ENCODE measurements at places on chromosomes 13 and 19.

DNA sequence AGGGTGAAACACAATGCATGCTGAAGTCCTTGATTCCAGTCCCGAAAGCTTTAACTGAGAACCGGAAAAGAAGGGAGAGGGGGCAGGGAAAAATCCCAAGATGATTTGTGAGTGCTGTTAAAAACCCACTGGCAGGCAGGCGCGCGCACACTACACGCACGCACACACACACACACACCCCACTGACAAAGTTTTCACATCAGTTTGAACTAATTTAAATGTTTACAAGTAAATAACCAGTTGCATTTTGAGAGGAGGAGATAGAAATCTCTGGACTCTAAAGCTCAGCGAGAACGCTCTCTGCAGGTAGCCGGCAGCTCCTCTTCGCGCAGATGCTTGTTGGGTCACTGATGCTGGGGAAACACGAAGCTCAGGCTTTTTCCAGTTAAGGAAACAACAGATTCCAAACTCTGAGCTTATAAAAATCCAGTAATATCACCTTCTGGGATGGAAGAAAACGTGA, 818 bp upstream of the SLITRK1 start:
- no peak for DNase-seq

DNA sequence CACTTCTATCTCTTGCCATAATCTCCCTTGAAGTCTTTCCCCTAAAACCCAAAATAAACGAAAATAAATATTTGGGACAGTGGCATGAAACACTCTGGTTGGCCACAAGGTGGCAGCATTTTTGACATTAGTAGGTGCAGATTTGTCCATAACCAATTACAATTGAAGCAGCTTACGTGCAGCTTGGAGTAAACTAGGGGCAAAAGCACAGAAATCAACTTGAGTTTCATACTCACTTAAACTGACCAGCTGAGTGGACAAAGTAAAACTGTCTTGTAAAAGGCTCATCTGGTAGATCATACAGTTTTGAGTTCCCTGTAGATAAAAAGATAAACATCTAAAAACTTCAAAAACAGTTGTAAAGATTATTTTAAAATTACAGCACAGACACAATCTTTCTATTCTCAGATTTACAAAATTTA, 18.8 kb downstream of the PDCD5 start:
- DNase-seq: peak; percentile 57

GRCh38 chr13:33913829-33914228, 95.9 kb downstream of the RFC3 start:
- DNase-seq: no peak

GRCh38 chr19:23772675-23773063, 14.0 kb upstream of the ZNF681 start:
- DNase-seq: no peak

DNA sequence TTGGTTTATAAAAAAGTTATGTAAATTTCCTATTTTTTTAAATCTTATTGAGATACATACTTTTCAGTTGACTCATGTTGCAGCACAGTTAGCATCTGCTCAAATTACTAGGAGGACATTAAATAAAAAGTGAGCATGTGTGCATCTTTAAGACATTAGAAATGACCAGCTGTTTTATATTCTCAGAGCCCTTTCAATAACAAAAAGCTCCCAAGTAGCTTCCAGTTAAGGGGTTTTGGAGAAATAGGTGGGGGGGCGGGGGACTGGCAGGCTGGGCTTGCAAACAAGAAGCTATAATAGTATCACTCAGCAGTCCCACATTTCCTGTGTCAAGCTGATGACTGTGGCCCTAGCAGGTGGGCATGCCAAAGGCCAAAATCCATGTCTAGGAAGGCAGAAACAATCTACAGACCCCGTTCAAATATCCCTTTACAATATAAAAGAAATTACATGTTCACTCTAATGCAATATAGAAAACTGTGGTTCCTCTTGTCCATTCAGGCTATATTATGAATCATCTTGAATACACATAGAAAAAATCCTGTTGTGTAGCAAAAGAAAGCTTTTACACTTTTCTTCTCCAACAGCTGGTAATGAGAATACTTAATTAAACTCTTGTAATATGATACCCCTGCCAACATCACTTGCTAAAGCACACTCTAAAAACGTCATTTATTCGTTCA, 1713.2 kb upstream of the SLC10A2 start:
- no peak for DNase-seq

- DNase-seq: no peak
These were observed 733.5 kb upstream of the SGCG start for GRCh38 chr13:22447132-22447886.

GRCh38 chr19:8163759-8164158, 14.4 kb upstream of the FBN3 start:
- DNase-seq: no peak

DNA sequence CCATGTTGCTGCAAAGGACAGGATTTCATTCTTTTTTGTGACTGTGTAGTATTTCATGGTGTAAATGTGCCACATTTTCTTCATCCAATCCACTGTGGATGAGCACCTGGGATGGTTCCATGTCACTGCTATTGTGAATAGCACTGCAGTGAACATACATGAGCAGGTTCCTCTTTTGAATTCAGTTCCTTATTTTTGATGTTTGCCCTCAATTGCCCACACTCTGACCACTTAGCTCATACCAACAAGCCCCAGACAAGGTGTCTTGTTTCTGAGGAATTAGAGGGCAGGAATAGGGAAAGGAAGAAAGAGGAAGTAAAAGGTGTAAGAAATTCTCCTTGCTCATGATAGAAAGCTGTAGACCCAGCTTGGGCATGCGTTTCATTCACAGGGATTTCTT, 244.2 kb upstream of the ZNF507 start:
- DNase-seq: no peak

DNA sequence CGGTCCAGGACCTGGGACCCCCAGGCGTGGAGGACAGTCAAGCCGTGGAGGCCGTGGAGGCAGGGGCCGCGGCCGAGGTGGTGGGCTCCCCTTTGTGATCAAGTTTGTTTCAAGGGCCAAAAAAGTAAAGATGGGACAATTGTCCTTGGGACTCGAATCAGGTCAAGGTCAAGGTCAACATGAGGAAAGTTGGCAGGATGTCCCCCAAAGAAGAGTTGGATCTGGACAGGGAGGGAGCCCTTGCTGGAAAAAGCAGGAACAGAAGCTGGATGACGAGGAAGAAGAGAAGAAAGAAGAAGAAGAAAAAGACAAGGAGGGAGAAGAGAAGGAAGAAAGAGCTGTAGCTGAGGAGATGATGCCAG, 2.3 kb downstream of the KMT2B start:
- DNase-seq: no peak

DNA sequence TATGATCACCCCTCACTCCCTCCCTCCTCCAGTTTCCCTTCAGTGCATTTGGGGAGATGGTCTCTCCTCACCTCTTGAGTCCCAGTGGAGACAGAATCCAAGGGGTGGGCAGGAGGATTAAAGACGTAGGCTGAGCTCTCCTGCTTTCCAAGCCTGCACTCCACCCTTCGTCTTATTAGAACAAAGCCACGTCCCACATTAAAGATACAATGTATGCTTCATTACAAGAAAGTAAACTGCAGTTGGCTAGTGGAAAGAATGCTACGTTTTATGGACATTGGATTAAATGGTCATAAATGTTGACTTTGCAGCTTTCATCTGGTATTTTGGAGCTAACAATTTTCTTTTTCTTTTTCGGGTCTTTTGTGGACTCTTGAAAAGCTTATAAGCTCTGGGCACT, 1.5 kb upstream of the KLK11 start:
- no peak for DNase-seq

DNA sequence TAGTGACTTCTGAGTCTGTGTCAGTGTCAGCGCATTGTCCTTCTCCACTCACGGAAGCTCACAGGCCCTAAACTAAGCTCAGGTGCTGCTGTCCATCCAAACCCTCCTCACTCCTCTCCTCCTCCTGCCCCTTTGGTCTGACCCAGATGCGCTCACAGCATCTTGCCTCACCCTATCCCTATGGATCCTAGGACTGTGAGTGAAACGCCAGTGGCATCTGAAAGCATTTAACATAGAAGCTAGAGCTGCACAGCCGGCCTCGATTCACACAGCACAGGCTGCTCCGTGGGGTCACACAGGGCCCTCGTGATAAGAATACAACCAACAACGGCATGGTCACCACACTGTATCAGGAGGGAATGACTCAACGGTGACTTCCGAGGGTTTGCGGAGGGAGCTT, 149.1 kb upstream of the SPACA7 start:
- DNase-seq: no peak

DNA sequence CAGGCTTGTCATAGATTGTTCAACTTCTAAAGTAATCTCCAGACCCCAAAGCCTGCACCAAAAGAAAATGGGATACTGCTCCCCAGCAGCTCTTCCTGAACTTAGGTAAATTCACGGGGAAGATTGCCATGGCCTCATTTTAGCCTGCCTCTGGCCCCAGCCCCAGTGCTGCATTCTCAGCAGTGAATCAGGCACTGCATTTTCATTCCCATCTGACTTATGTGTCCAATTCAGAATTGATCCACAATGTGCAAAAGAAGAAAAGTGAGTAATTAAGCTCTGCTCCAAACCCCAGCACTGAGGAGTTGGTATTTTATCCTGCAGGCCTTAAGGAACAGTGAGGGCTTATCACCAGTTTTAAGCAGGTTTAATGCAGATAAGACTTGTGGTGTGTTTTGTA, 176.4 kb downstream of the KCTD12 start:
- no peak for DNase-seq

- no peak for DNase-seq
These were observed 32.2 kb downstream of the ZNF557 start for GRCh38 chr19:7101498-7102253.

GRCh38 chr13:32837973-32838927, 178.0 kb upstream of the KL start:
- no peak for DNase-seq

GRCh38 chr19:18777301-18778075, 13.6 kb downstream of the COMP start:
- no peak for DNase-seq

DNA sequence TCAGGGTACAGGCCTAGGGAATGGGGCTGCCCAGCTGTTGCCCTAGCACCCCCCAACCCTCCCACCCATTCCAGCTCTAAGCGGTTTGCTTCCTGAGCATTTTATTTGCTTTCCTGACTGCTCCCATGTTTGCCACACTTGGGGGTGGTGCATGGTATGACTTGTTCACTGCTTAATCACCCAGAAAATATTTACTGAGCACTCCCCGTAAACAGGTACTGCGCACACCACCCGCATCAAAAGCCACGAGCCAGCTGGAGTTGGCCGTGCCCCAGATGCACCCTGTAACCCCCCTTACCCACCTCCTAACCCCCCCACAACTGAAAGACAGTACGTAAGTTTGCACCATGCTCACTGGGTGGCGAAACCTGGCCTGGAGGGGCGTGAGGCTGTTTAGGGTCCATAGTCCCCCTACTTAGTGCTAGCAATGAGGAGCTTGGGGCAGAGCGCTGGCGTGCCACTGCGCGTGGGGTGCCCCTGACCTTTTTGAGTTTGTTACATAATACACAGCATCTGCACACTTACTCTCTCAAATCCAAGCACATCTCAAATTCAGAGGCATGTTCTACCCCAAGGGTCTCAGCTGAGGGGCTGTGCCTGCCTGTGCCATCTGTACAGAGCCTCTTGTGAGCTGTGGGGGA, 29.8 kb downstream of the DPF1 start:
- DNase-seq: no peak

GRCh38 chr13:83297586-83298290, 584.5 kb downstream of the SLITRK1 start:
- DNase-seq: no peak

GRCh38 chr19:5655412-5655811, 24.9 kb downstream of the MICOS13 start:
- DNase-seq: no peak

GRCh38 chr13:36148446-36148845, 17.3 kb upstream of the DCLK1 start:
- no peak for DNase-seq

GRCh38 chr13:99998261-99998660, 16.7 kb downstream of the ZIC2 start:
- no peak for DNase-seq

- DNase-seq: no peak
These were observed 18.0 kb upstream of the RFXAP start for GRCh38 chr13:36801035-36801434.

GRCh38 chr19:39566064-39566463, 26.1 kb upstream of the EID2 start:
- DNase-seq: no peak
